ENCODE measurements at places on chromosomes 12 and 14. TPM values are rescaled to one million over a fixed set of nuclear protein-coding genes. Genes with fewer than 3 reads are reported as not detected.

Gene TAC3
- polyA plus RNA-seq, result 8.1 TPM

Gene DNAL1
- 15.4 TPM for polyA plus RNA-seq

Gene NEUROD4
- 1.0 TPM for polyA plus RNA-seq

Gene SRRM4
- polyA plus RNA-seq, result 22.6 TPM

Gene FAM90A1
- polyA plus RNA-seq, result 8.7 TPM

Gene PAN2
- polyA plus RNA-seq, result 74.9 TPM

Gene OR4E2
- not detected for polyA plus RNA-seq

Gene DCN
- polyA plus RNA-seq, result 150 TPM
